H1 (cell line): ENCODE measurements at places on chromosomes 7 and 10.

- peak; percentile 70 for DNase-seq
Observed at GRCh38 chr7:128672927-128673517, 930 bp downstream of the GARIN1A start.

- DNase-seq = no peak
Observed at GRCh38 chr10:49183596-49184542, 4.3 kb downstream of the TMEM273 start.

DNA sequence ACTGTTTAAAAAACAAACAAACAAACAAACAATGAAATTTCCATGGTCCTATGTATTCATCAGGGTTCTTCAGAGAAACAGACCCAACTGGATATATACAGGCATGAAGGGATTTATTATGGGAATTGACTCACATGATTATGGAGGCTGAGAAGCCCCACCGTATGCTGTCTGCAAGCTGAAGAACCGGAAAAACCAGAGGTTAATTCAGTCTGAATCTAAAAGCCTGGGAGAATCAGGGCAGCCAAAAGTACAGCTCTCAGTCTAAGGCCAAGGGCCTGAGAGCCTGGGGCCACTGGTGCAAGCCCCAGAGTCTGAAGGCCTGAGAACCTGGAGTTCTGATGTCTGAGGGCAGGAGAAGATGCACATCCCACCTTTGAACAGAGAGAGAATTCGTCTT is 163.5 kb downstream of the MDFIC start:
- no peak for DNase-seq

- no peak for DNase-seq
Observed at GRCh38 chr10:90430186-90430585, 427.7 kb downstream of the HTR7 start.

DNA sequence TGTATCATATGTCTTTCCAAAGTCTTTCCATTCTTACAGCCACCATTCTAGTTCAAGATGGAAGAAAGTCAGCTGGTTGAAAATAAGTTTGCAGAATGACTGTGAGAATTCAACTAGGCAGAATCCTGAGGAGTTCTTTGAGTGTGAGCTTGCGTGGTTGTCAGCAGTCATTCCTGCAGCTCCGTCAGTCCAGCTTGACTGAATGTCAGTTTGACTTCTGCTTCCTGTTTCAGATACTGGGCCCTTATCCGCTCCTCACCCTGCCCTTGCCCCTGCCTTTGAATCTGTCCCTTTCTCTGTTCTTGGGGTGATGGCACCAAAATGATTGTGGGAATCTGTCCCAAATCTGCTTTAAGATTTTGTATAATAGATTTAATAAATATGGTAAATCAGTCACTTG is 27.8 kb downstream of the SLC26A5 start:
- DNase-seq = no peak

GRCh38 chr10:112723876-112724275 is 226.2 kb upstream of the TCF7L2 start:
- no peak for DNase-seq

- DNase-seq = no peak
Observed at GRCh38 chr10:34320265-34320664, 494.8 kb downstream of the PARD3 start.

DNA sequence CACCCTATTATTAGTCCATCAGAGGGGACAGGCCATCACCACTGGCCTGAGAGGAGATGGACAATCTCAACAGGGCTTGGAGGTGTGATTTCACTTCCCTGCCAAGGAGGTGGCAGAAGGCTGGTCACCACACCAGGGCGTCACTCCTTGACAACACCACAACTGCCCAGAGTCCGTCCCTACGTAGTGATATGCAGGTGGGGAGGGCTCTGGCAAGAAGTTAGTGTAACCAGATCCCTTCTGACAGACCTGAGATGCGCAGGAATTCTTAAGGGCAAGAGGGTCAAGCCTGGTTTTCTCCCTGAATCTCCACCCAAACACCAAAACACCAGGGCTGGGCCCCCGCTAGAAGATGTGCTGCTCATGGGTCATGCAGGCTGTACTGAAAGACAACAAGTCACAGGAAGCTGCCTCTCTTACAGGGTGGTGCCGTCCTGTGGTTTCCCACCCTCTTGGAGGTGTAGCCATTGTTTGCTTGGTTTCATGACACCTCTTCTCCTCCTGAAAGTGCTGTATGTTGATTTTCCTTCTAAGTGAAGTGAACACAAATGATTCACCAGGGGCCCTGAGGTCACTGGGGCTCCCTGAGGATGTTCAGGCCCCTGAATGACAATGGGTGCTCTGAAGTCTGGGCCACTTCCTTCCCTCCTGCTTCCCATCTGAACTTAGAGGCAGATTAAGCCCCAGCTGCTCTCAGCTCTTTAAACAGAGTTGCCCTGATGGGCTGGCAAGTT is 27.1 kb downstream of the ATXN7L1 start:
- DNase-seq = peak; percentile 80

- DNase-seq = no peak
Observed at GRCh38 chr10:92826504-92826903, 21.8 kb upstream of the EXOC6 start.

DNA sequence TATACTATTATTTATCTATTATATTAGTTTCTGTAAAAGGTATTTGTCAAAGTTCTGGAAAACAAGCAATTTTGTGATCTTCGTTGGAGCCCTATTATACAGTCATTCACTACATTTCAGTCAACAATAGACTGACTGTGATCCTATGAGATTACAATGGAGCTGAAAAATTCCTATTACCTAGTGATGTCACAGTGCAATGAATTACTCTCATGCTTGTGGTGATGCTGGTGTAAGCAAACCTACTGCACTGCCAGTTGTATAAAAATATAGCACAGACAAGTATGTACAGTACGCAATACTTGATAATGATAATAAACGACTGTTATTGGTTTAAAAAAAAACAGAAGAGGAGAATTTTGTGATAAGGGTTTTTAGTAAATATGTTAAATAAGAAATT is 21.4 kb downstream of the OR6V1 start:
- no peak for DNase-seq

DNA sequence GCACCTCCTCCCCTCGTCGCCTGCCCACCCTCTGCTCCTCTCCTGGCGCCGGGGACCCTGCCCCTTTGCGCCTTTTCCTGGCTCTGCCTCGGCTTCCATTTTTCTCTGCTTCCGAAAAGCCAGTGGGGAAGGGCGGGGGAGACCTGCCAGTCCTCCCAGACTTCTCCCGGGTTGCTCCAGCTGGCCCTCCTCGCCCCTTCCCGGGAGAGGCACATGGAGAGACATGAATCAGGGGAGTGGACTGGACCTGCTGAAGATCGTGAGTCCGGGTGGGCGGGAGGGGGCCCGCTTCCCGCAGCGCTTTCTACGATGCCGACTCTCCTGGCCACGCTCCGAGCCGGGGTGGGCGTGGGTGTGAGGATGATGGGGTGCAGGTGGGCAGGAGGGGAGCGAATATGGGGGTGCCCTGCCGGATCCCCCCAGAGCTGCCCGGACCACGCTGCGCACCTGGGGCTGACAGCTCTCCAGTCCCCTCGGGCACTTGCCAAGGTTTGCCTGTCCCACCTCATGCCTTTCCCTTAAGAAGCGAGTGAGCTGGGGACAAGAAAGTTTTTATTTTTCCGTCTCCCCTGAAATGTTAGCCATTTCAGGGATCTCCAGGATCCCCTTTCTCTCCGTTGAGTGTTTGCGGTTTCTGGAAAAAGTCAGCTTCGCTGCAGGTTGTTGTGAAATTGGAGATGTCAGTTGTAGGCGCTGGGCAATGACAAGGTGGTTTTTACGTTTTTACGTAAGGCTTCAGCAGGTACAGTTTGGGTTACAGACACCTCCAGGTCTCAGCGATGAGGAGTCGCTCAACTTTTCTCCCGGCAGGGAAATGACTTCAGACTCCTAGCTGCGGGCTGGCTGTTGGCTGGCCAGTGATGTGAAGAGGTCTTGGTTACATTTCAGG is 977 bp downstream of the CACNB2 start:
- DNase-seq = peak; percentile 50

- DNase-seq = no peak
Observed at GRCh38 chr7:16695621-16696237, 49.7 kb downstream of the BZW2 start.

GRCh38 chr7:102843850-102844249 is 69.0 kb upstream of the LRRC17 start:
- no peak for DNase-seq

DNA sequence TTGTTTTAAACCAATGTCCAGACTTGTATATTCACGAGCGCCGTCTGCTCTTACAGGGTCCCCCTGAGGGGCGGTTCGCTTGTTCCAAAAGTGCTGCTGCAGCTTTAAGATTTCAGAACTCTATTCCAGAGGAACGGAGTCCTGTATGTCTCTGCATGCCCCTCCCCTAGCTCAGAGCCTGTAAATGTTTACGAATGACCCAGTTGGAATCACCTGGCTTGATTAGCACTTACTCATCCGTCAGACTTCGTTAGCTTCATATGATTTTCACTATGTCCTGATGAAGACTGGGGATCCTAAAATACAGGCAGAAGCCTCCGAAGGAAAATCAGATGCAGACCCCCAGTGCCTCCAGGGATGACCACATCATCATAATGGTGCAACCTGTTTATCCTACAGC is 4.5 kb upstream of the CHST15 start:
- DNase-seq = no peak

- DNase-seq = no peak
Observed at GRCh38 chr10:110618230-110618610, 25.9 kb upstream of the RBM20 start.

DNA sequence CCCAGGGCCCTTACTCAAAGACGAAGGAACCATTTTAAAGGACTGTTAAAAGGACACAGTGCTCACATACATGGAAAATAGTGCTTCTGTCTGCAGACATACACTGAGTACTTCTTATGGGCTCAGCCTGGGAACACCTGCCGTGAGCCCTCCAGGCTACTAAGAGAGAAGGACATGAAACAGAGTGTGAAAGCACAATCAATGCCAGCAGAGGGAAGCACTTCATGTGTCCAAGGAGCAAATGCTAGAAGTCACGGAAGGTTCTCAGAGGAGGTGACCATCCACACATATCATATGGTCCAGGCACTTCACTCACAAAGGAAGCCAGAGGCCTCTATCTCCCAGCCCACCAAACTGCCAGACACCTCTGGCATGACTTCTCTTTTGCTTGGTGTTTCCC is 15.5 kb downstream of the ELMO1 start:
- no peak for DNase-seq

DNA sequence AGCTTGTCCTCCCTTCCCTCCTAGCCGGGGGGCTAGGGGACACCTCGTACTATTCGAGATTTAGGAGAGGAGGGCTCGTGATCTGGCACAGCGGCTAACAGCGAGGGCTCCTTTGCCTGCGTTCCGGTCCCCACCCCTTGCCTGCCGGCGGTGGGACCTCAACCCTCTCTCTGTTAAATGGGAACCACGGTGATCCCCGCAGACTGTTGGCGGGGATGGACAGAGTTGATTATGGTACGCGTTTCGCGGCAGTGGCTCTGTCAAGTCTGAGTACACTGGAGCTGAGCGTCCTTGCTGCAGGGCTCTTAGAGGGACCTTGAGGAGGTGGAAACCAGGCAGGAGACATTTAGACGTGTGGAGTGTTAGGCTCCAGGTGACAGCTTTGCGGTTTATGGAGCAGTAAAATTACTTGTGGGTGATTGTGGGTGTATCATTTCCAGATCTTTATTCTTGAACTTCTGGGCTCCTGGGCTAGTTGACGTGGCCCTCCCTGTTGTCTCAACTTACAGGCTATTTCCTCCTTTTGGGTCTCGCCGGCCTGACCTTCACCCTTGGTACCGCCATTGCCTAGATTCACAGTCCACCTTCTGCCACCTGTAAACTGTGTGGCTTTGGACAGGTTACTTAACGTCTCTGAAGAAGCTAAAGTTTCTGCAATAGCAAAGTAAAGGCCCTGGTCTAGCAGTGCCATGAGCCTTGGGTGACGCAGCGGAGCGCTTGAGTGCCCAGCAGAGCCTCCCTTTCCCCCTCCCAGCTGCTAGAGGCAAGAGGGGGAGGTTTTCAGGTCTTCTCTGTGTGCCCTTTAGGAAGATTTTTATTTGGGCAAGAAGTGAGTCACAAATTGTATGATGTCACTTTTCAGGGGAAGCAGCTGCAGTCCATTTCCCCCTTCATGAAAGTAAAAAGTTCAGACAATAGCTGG is 739 bp downstream of the CASP7 start:
- no peak for DNase-seq

GRCh38 chr7:75869776-75870379 is 9.0 kb upstream of the RHBDD2 start:
- DNase-seq = no peak

DNA sequence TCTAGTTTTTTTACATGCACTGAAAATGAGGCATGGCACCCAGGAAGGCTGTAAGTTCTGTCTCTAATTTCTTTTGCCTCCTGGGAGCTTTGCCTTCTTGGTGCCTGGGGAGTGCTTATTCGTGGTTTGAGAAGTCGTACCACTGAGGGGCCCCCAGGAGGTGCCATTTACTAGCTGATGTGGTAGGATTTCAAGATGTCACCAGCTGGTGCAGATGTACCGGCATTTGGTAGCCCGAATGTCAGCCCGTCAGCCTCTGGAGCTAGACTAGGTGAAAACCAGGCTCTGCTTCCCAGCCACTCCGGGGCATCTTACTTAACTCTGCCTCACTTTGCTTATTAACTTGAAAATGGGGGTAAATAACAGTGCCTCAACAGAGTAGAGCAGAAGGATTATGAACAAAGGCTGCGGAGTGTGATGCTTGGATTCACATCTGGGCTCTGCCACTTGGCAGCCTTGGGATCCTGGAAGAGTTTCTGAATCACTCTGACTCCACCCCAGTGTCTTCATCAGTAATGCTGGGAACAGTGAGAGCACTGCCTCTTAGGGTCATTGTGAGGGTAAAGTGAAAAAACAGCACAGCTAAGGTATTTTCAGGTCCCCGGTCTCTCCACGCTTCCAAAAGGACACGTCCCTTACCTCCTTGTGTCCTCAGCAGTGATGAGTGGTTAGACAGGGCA is 31.4 kb upstream of the BTBD16 start:
- no peak for DNase-seq

DNA sequence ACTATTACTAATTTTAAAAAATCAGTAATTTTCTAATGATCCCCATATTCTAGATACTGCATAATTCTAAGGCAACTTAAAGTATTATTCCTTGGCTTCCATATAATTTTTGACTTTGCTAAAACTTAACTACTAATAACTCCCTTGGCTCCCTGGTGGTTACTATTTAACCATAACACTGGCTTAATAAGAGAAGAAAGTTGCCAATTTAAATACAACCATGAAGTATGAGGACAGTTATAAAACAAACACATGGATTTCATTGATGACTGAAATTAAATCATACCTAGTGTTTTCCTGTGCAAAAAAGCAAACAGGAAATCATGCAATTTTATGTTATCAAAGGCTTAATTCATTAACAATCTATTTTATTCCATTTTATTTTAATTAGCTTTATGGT is 1073.9 kb downstream of the GRM8 start:
- DNase-seq = no peak

DNA sequence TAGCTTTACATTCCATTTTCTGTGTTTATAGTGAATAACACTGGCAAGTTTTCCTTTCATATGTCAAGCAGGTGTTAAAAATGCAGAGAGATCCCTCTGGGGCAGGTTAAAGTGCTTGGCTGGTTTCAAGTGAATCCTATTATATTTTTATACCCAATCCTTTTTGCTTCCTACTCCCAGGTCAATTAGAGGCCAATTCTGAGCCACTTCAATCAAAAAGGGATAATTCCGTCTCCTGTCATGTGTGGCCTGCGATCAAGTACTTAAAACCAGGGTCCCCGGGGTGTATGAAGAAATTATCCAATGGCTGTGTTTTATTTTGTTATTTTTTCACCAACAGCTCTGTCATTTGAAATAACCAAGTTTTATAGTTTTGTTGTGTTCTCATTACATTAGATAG is 313.2 kb downstream of the PRPF18 start:
- DNase-seq = no peak

- no peak for DNase-seq
Observed at GRCh38 chr10:123964953-123965352, 73.3 kb upstream of the CPXM2 start.

- DNase-seq = no peak
Observed at GRCh38 chr10:122343135-122343800, 31.2 kb upstream of the PLEKHA1 start.
